ENCODE measurements at places on chromosomes 1 and 21.

- DNase-seq, result no peak
Measured at GRCh38 chr1:198672124-198672523, 33.3 kb downstream of the PTPRC start.

DNA sequence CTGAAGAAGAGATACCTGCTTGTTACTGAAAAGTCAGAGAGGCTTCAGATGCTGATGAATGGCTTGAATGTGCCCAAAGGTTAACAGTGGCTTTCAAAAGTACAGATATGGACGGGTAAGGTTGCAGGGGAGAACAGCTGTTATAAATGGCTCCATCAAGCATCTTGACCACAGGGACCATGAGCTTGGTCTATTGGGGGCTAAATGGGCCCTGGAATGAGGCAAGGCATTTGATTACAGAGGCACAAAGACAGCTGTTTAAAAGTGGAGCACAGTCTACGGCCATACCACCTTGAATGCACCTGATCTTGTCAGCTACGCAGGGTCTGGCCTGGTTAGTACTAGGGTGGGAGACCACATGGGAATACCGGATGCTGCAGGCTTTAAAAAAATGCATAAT is 48.3 kb downstream of the C1orf198 start:
- no peak for DNase-seq

- no peak for DNase-seq
Measured at GRCh38 chr21:38196036-38196435, 60.8 kb upstream of the KCNJ15 start.

DNA sequence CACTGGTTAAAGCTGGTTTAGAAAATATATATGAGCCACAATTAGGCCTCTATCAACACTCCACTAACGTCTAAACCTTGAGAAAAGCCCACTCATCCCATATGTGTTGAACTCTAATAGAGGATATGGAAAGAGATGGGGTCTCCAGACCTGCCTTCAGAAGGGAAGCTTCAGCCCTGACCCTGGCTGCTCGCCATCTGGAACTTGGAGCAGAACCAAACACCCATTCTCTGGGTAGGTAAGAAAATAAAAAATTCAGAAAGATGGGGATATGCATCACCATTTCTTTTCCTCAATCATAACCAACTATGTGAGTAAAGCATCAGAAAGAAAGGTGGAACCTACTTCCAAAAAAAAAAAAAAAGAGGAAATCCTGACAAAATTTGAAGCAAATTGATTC is 666.2 kb downstream of the PTPRC start:
- DNase-seq, result no peak

- no peak for DNase-seq
Measured at GRCh38 chr21:36719614-36720013, 20.7 kb downstream of the SIM2 start.

DNA sequence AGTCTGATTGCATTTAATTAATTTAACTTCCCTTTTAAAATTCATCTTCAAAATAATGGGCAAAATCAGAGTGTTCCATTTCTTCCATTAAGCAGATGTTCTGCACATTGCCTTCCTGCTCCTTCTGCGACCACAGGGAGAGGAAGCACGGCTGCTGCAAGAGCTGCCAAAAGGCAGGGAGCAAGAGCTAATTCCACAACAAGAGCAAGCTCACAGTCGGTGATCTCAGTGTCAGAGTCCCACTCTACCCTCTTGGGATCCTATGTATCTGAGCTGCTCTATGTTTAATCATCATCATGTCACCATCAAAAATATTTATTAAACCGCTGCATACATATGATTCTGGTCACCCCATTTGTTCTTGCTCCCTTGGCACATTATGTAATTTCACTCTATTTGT is 255.3 kb upstream of the CAMK1G start:
- no peak for DNase-seq

- no peak for DNase-seq
Measured at GRCh38 chr21:21464684-21465083, 466.5 kb downstream of the NCAM2 start.

DNA sequence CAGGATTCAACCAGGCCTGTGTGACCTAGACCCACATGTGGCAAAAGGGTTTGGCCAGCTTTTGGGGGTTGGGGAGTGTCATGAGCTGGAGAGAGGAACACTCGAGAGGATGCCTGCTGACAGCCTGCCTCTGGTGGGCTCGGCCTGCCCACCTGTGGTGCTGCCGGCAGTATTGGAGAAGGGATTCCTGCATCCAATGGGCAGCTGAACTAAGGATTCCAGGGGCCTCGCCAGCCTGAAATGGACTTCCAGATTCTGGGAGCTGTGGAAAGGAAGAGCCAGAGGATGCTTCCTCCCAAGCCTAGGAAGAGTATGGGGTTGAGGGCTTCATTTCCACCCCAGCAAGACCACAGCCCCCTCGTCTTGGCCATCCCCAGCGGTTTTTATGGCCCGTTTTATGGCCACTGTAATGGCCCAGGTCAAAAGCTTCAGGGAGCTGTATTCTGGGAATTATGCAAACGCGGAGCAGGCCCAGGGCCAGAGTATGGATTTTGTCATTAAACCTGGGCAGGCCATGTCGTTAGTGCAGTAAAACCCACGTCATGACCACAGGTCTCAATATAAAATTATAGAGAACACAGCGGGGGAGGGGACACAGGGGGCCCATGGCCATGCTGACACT is 63.6 kb downstream of the TMEM53 start:
- DNase-seq, result no peak

- DNase-seq, result no peak
Measured at GRCh38 chr1:160821627-160822026, 25.7 kb downstream of the LY9 start.

DNA sequence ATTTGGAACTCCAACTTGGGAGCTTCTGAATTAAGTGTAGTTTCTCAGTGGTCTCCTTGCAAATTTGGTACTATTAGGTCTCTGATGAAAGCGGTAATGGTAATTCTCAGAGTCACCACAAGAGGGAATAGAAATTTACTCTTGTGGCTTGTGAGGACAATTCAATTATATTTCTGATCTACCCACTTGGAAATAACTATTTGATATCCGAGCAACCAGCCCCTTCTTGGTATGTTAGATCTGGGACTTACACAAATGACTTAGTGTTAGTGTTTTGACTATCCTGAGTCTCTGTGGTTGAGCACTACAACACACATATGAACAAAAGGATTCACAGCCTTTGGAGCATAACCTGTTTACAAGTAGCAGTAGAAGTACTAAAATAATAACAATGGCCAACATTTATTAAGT is 68.1 kb downstream of the RPS6KA1 start:
- no peak for DNase-seq

GRCh38 chr1:8629241-8630091 is 188.0 kb downstream of the RERE start:
- no peak for DNase-seq

GRCh38 chr1:4986306-4986705 is 331.9 kb downstream of the AJAP1 start:
- DNase-seq, result no peak

- DNase-seq, result no peak
Measured at GRCh38 chr1:244709476-244710368, 56.8 kb downstream of the DESI2 start.

GRCh38 chr21:17858747-17859146 is 39.6 kb upstream of the C21orf91 start:
- DNase-seq, result no peak

GRCh38 chr1:89855413-89856123 is 34.7 kb downstream of the LRRC8D start:
- DNase-seq, result no peak

DNA sequence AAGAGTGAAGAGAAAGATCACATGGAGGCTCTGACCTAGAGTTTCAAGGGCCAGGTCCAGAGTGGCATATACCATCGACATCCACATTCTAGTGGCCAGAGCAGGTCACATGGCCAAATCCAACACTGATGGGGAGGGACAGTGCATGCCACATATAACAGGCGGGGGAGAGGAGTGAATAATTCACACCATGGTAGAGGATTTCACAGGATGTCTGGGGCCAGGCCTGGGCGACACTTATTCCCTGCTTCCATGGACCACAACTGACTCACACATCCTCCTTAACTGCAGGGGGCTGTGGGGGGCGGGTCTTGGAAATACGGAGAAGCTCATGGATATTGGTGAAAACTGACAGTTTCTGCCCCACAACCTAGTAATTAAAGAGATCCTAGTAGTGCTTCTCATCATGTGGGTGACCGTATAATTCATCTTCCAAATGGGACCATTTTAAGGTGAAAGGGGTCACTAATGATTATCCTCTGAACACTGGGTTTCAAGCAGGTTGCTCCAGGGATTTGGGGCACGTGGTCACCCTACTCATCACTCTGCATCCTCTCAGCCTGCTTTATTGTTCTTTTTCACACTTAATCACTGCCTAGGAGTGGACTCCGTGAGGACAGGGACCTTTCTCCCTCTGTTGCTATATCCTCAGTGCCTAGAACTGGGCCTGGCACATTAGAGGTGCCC is 44.0 kb downstream of the IGSF21 start:
- no peak for DNase-seq

GRCh38 chr1:113390871-113391648 is 745 bp downstream of the MAGI3 start:
- DNase-seq, result peak; percentile 26

DNA sequence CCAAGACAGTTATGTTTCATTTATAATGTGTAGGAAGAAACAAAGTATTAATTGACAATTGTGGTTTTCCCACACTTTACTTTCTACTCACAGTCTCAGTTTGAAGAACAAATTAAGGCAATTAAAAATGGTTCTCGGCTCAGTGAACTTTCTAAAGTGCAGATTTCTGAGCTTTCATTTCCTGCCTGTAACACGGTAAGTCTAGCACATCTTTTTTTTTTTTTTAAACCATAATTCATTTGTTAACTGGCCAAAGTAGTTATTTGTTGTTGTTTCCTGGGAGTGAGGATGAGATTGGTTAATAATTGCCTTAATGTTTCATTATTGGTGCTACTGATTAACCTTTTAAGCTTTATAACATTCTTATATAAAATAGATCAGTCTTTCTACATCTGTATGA is 75.1 kb downstream of the VPS26C start:
- no peak for DNase-seq

- no peak for DNase-seq
Measured at GRCh38 chr1:40363721-40364120, 9.8 kb upstream of the SMAP2 start.

GRCh38 chr1:110746644-110747259 is 72.0 kb upstream of the KCNA3 start:
- DNase-seq, result peak; percentile 43

DNA sequence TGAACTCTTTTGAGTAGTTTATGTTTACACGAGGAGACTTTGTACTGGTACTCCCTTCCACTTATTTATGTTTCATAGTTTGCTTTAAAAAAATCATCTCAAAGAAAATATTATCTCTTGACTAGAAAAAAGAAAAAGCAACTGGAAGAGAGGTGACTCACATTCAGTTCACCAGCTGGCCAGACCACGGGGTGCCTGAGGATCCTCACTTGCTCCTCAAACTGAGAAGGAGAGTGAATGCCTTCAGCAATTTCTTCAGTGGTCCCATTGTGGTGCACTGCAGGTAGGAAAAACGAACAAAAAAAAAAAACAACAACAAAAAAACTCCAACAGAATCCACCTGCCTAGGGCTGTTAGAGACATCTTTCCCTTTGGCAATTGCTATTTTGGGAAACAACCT is 102.9 kb downstream of the PTPRC start:
- DNase-seq, result no peak

DNA sequence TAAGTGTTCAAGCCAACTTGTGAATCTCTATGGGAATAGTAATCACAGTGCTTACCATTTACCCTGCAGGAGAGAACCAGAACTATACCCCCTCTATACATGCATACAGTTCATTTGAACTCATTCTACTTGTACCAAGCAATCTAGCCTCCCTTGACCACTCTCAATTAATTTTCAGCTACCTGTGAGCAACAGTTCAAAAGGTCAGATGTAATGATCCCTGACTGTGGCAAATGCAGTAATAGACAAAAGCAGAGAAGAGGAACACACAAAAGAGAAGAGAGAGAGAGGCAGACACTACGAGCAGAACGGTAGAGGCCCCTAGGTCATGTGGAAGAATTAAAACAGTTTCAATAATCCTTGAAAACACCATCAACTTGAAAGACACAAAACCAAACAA is 52.8 kb downstream of the FMO4 start:
- DNase-seq, result no peak

DNA sequence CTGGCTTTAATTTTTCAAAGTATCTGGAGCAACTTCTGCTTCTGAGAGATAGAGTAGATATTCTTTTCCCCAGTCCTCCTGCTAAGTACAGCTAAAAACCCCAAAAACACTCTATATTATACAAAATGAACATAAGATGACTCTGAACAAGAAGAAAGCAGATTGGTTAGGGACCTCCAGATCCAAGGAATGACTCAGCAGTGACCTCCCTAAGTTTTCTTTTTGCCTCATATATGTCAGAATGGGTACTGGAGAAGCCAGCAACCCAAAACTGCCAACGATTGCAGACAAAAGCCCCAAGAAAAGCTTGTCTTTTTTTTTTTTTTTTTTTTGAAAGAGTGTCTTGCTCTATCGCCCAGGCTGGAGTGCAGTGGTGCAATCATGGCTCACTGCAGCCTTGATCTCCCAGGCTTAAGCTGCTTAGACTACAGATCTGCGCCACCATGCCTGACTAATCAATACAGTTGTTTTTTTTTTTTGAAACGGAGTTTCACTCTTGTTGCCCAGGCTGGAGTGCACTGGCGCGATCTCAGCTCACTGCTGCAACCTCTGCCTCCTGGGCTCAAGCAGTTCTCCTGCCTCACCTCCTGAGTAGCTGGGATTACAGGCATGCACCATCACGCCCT is 22.7 kb downstream of the NDUFS5 start:
- no peak for DNase-seq

GRCh38 chr1:65147424-65148177 is 402 bp upstream of the AK4 start:
- DNase-seq, result no peak

DNA sequence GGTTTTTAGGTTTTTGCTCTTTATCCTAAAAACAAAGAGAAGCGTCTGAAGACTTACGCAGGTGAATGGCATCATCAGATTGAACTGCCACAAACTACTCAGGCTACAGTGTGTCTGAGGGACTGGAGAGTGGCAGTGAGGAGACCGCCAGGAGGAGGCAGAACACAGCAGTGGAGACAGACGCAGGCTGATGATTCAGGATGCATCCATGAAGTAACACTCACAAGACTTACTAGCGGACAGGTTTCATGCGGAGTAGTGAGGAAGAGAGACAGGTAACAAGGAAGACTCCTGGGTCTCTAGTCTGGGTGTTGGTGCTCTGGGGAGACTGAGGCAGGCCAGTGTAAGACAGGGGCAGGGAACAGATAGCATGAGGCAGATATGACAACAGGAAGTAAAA is 5.7 kb downstream of the HSF2BP start:
- no peak for DNase-seq

- DNase-seq, result no peak
Measured at GRCh38 chr1:117685936-117686806, 80.3 kb downstream of the TENT5C start.

Measured in activated T-cell treated with anti-CD3 and anti-CD28 coated beads for 1 hour (primary cell).